ENCODE measurements at places on chromosomes 11 and 22.

GRCh38 chr11:15117751-15118150 lies 3.0 kb downstream of the INSC start:
- no peak for DNase-seq

DNA sequence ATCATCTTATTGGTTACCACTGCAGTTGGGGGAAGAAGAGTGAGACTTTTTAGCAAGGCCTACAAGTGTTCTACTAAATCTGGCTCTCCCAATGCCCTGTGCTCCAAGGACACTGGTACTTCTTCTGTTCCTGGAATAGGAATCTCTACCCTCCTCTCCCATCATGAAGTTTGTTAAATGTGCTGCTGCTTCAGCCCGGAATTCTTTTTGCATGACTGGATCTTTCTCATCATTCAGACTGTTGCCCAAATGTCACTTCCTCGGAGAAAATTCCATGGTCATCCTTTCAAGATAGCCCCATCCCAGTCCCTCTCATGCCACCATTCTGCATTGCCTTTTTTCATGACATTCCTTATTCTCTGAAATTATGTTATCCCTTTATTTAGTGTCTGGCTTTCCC lies 400.8 kb downstream of the SOX6 start:
- DNase-seq: no peak

DNA sequence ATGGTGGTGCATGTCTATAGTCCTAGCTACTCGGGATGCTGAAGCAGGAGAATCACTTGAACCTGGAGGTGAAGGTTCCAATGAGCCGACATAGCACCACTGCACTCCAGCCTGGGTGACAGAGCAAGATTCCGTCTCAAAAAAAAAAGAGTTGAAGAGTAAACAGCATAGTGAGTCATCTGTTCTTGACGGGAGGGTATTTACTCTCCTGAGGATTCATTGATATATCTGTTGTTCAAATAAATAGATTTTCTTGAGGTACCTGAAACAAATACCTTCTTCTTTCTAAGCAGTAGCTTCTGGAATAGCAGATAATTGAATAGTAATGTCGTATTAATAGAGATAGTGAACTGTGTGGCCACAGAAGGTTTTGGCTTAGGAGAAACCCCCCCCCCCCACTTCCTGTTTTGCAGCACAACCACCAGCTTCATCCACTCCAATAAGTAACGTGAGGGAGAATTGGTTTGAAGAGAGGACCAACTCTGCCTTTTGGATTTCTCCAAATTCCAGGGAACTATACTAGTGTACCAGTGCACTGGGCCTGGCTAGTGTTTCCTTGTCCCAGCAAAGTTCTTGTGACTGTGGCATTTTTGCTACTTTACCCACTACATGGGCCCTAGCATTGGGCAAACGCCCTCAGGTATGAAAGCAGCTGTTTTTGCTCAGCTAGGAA lies 90.0 kb downstream of the PRMT3 start:
- no peak for DNase-seq

DNA sequence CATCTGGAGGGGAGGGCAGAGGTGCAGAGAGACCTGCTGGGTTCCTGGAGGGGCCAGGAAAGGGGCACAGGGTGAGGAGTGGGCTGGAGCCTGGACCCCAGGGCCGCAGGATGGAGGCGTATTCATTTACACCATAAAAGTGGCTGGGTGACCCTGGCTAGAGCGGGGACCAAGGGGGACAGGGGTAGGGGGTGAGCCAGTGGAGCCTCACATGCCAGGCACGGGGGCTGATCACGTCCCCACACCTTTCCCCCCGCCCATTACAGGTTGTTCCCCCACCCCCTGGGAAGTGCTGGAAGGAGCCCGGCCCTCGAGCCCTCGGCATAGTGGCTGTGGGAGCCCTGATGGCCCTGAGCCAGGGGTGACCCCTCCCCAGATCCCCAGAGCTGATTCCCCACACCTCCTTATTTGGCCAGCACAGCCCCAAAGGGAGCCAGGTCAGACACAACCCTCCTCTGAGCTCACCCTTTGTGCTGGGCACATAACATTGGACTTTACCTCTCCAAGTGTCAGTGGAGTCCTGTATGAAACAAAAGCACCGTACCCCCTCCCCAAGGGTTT lies 781 bp downstream of the TCIRG1 start:
- DNase-seq: no peak

DNA sequence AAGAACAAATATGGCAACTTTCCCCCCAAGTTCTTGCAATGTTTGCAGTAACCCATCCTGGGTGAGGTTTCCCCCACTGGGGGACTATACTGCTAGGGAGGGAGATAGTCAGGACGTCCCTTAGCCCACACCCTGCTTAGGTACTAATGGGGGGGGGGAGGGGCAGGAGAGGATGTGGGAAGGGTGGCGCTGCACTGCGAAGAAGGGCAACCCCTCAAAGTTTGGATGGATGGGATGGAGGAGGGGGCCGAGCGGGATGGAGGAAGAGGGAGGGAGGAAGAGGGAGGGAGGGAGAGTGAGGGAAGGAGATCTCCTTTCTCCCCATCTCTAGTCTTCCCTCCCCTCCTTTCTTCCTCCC lies 100.6 kb upstream of the HSD17B12 start:
- no peak for DNase-seq

DNA sequence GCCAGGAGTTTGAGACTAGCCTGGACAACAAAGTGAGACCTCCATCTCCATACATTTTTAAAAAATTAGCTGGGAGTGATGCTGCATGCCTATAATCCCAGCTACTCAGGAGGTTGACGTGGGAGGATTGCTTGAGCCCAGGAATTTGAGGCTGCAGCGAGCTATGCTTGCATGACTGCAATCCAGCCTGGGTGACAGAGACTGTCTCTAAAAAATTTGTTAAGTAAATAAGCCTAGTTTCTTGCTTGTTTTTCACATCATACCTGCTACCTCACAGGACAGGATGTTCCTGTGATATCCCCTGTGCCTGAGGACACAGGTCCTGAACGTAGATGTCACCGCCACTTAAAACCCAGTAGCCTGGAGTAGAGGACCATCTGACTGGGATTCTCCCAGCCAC lies 348.6 kb downstream of the MN1 start:
- no peak for DNase-seq

GRCh38 chr11:15865212-15865987 lies 490.9 kb downstream of the SOX6 start:
- no peak for DNase-seq

GRCh38 chr22:48976556-48977535 lies 850.8 kb downstream of the BRD1 start:
- DNase-seq: no peak

- DNase-seq: no peak
Measured at GRCh38 chr11:115317277-115318185, 186.7 kb downstream of the CADM1 start.

DNA sequence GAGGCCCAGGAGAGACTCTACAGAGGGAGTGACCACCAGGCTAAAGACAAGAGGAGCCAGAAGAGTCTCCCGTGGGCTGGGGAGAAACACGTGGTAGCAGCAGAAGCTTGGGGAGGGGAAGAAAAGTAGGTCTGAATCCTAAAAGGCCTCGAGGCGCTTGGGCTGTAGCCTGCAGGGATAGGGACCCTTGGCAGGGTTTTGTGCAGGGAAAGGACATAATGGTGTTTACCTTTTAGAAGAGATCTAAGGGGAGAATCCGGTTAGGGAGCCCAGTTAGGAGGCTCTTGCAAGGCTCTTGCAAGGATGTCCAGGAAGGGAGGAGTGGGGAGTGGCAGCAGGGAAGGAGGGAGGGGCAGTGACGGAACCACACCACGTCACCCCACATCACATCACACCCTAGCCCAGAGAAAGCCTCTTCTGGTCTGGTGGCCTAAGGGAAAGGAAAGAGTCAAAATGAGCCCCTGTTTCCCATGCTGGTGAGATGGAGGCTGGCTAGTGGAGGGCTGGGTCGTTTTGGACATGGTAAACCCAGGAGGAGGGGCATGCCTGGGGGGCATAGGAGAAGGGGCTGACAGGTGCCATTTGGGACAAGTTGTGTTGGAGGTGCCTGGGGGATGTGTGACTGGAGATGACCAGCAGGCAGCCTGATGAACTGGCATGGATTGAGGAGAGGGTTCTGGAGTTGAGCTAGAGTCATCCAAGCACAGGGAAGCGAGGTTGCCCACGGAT lies 6.2 kb upstream of the FAM83F start:
- DNase-seq: no peak

GRCh38 chr11:280706-281485 lies 2.7 kb downstream of the NLRP6 start:
- no peak for DNase-seq

- no peak for DNase-seq
Measured at GRCh38 chr11:117979481-117980211, 6.5 kb upstream of the IL10RA start.

DNA sequence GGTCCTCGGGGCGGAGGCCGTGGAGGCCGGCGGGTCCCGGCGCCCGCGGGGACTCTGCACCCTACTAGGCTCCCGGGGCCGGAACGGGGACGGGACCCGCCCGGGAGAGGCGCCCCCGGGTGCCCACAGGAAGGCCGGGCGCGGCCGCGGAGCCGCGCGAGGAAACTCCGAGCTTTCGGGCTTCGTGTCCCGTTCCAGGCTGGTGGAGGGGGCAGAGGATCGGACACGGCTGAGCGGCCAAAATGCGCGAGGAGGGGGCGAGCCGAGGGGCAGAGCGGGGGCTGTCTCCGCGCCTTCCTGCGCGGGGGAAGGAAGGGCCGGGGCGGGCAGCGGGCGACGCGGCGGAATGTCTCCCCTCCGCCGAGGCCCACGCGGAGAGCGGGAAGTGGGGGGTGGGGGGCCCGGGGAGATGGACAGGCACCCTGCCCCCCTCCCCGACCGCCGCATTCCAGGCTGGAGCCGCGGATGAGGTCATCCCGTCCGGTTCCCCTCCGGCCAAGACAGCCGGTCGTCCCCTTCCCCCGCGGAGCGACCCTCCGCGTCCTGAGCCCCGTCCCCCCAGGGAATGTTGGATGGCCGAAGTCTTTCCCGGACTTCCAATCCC lies 430 bp downstream of the CDC42EP1 start:
- DNase-seq: no peak

GRCh38 chr11:64297699-64298358 lies 2.3 kb upstream of the CATSPERZ start:
- DNase-seq: no peak

- DNase-seq: no peak
Measured at GRCh38 chr11:11380883-11381282, 27.8 kb upstream of the CSNK2A3 start.

DNA sequence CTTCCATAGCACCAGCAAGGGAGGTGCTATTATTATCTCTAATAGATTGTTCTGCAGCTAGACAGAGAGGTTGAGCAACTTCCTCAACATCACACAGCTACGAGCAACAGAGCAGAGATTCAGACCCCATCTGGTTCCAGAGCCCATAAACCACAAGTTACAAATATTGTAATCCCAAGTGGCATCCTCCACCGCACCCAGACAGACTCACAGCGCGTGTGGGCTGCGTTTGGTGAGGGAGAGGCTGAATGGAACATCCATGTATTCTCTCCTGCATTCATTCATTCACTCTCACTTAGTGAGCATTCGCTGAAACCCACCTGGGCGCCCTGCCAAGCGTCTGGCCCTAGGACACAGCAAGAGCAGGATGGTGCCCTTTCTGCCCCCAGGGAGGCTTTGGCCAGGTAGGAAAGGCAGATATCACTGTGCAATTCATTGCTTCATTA lies 33.5 kb downstream of the LIF start:
- no peak for DNase-seq

All from stimulated activated CD8-positive, alpha-beta memory T cell treated with anti-CD3 and anti-CD28 coated beads, Interleukin-15, amount 100 ng/mL, for 48 hours (primary cell).